ENCODE measurements at places on chromosomes 6 and 20.

DNA sequence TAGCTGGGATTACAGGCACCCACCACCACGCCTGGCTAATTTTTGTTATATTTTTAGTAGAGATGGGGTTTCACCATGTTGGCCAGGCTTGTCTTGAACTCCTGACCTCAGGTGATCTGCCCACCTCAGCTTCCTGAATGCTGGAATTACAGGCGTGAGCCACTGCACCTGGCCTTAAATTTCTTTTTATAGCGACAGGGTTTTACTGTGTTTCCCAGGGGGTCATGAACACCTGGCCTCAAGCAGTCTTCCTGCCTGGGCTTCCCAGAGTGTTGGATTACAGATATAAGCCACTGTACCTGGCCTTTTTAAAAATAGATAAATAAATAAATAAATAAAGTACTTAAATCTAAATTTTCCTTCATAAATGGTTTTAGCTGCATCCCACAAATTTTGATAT, 57.5 kb downstream of the LIN28B start:
- no peak for DNase-seq

DNA sequence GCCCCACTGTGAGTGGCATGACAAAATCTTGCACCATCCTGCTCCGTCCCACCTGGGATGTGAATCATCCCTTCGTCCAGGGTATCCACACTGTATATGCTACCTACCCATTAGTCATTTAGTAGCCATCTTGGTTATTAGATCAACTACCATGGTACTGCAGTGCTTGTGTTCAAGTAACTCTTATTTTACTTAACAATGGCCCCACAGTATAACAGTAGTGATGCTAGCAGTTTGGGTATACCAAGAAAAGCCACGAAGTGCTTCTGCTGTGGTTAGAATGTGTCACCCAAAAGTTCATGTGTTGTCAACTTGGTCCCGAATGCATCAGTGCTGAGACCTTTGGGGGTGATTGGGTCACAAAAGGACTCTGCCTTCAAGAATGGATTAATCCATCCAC, 11.7 kb downstream of the OSER1 start:
- DNase-seq, result no peak

DNA sequence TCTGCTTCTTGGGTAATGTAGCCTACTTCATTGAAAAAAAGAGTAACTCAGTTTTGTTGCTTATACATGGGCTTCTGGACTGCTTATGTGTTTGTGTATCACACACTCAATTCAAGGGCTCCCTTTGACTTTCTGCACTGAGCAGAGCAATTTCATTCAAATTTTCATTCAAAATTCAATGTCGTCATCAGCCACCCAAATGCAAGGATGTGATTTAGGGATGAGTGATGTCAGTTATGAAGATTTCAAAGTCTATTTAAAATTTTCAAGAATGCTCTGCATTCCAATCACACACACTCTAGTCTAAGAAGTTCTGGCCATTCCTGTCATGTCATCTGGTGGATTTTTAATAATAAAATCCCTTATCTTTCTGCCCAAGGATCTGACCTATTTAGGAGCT, 344.5 kb upstream of the ZFP64 start:
- no peak for DNase-seq

DNA sequence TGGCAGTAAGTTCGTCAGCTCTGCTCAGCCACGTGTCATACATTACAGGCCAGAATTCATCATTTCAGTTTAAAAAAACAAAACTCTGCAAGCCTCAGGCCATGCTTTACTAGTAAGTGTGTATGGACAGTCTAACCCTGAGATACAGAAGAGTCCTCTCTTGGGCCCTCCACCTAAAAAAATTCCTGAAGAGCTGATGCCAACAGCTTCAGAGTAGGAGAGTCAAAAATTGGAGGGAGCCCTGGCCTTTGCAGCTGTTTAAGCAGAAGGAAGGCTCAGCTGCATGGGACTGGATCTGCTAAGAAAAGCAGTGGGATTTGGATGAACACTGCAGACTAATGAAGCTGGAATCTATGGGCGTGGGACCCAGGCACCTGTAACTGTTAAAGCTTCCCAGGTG, 47.2 kb upstream of the FAM8A1 start:
- DNase-seq, result no peak

GRCh38 chr6:139288496-139289040, 3.2 kb downstream of the TXLNB start:
- no peak for DNase-seq

- no peak for DNase-seq
These were observed 160.8 kb downstream of the TBXT start for GRCh38 chr6:166006900-166007301.

GRCh38 chr6:166924531-166924930, 31.8 kb downstream of the RNASET2 start:
- DNase-seq, result no peak

DNA sequence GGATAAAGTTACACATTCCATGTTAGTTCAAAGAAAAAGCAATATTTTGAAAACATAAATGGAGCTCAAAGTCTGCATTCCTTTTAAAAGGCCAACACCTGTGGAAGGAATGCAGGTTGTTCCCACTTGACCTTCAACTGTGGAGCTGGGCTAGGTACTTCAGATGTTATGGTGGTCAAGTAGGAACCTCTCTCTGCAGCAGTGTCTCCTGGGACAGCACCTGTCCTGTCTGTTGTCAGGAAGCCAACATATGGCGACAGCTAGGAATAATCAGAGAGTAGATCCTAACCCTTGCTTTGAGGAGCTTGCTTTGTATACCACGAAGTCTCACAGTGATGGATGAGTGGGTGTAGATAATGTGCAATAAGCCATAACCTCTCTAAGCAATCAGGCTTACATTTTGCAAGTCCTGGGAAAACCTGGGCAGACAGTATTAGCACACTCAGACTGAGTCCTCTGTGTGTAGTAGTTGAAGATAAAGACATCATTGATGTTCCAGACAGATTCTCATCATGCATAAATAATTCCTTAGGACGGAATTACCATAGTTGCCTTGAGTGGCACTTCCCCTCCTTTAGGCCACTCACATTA, 347.5 kb downstream of the PRL start:
- DNase-seq, result peak; percentile 41

DNA sequence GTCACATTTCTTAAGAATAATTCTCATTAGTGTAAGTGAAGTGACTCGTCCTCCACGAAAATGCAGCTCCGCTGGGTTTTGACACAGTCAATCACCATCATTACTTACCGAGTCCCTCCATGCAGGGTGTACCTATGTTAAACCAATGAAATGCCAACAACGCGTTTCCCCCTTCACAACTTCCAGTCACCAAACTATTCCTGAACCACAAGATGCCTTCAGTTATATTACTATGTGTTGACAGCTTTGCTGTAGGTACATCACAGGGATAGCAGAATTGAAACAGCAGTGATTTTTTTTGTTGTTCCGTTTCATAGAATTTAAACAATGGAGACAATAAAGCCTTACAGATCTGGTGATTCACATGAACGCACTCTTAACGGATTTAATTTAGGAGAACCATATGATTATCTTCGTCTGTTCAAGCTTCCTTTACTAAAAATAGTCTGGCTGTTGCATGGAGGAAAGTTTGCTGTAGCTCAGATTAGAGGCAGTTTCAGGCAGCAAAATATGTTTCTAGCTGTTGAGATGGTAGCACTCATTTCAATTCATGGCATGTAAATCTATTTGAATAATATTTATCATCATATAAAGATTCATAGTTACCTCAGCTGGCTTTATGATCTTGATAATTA, 652.8 kb downstream of the PRKN start:
- peak; percentile 25 for DNase-seq

- DNase-seq, result no peak
These were observed 50.3 kb downstream of the MYB start for GRCh38 chr6:135231469-135231844.

GRCh38 chr20:33191484-33191883, 23.5 kb downstream of the BPIFA2 start:
- no peak for DNase-seq

GRCh38 chr6:169292338-169293124, 38.9 kb upstream of the THBS2 start:
- DNase-seq, result peak; percentile 98
